ENCODE measurements at places on chromosomes 2 and 18.

- DNase-seq = no peak
Measured at GRCh38 chr2:66101206-66101605, 333.7 kb upstream of the MEIS1 start.

GRCh38 chr2:112582314-112582746, 2.1 kb upstream of the CHCHD5 start:
- DNase-seq = no peak

DNA sequence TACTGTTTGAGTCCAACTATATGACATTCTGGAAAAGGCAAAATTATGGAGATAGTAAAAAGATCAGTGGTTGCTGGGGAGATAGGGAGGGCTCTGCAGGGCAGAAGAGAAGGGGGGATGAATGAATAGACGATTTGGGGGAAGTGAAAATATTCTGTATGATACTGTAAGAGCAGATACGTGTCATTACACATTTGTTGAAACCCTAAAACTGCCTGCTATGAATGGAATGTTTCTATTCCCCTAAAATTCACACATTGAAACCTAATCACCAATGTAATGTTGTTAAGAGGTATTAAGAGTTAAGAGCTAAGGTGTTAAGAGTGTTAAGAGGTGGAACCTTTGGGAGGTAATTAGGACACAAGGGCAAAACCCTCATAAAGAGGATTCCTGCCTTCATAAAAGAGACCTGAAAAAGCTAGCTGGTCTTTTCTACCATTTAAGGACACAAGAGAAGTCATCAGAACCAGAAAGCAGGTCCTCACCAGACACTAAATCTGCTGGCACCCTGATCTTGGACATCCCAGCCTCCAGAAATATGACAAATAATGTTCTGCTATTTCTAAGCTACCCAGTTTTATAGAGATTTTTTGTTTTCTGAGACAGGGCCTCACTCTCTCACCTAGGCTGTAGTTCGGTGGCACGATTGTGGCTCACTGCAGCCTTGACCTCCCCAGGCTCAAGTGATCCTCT, 76.2 kb downstream of the ATAD2B start:
- no peak for DNase-seq

- DNase-seq = no peak
Measured at GRCh38 chr18:22286585-22286984, 117.2 kb downstream of the GATA6 start.

- DNase-seq = no peak
Measured at GRCh38 chr2:95317123-95317500, 20.0 kb downstream of the KCNIP3 start.

GRCh38 chr2:229900012-229900411, 21.8 kb downstream of the TRIP12 start:
- no peak for DNase-seq

DNA sequence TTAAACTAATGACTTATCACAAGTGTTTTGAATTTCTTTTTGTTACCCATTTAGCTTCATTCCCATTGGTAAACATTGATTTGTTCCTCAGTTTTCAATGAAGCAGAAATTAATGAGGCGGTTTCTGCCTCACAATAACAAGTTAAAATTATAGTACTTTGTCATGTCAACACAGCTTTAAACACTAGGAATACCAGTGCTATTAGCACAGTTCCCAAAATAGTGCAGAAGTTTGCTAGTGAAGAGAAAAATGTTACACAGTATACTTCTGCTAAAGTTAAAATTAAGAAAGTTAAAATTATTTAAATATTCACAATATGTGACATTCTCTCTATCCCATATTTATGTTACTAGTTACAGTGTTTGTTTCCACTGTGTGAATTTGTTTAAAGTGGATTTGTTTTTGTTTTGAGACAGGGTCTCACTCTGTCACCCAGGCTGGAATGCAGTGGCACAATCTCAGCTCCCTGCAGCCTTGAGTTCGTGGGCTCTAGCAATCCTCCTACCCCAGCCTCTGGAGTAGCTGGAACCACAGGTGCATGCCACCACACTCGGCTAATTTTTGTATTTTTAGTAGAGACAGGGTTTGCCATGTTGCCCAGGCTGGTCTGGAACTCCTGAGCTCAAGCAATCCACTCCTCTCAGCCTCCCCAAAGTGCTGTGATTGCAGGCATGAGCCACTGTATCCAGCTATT, 3.8 kb upstream of the CHN1 start:
- DNase-seq = no peak

DNA sequence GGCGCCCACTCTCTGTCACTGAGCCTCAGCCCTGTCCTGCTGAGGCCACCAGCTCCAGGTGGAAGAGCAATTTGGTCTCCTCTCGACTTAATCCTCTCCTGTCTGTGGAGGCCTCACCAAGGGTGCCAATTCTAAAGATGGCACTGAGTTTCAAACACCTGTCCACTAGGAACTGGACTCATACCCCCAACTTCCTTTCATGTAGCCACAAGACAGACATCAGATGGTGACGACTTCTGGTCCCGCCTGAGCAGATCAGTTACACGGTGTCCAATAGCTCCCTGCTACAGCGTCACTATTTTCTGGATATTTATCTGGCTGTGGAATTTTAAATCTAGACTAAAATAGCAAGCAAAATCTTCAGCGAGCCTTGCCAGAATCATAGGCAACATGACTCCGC, 24.5 kb upstream of the SP5 start:
- no peak for DNase-seq

DNA sequence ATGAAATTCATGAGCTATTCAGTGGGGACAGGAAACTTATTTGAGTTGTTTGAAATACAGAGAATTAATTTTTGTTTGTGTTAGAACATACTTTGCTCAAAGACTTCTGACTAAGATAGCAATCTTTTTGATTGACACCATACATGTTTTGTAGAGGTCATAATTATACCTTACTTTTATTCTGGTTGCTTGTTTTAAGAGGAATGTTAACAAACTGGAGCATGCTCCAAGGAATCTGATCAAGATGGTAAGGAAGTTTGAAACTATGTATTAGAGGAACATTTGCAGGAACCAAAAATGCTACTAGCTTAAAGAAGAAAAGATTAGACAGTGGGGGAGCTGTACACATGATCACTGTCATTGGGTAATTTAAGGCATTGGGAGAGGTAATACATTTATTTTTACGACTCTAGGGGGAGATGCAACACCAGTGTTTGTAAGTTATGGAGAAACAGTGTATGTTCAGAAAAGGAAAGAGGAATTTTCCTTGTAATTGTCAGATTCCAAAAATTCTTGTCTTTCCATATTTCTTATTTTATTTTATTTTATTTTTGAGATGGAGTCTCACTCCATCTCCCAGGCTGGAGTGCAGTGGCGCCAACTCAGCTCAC, 8.0 kb downstream of the AGFG1 start:
- no peak for DNase-seq

- no peak for DNase-seq
Measured at GRCh38 chr18:63451799-63452660, 24.7 kb upstream of the SERPINB5 start.

GRCh38 chr2:18797133-18797845, 207.9 kb upstream of the NT5C1B start:
- no peak for DNase-seq

DNA sequence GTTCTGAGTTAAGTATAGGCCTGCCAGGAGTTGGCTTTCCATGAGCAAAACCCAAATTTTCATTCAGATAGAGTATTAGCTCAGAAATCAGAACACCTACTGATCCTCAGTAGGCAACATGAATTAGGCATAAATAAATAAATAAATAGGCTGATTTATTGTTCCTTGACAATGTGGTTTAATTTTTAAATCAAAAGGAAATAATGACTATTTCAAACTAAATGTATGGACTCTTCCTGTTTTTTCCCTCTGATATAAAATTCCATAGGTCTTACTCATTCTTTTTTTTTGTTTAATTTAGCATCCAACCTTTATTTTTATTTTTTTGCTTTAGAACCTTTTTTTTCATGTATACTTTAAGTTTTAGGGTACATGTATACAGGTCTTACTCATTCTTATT, 140.2 kb upstream of the ITGA6 start:
- DNase-seq = no peak

GRCh38 chr2:11680182-11680900, 10.3 kb upstream of the NTSR2 start:
- no peak for DNase-seq

DNA sequence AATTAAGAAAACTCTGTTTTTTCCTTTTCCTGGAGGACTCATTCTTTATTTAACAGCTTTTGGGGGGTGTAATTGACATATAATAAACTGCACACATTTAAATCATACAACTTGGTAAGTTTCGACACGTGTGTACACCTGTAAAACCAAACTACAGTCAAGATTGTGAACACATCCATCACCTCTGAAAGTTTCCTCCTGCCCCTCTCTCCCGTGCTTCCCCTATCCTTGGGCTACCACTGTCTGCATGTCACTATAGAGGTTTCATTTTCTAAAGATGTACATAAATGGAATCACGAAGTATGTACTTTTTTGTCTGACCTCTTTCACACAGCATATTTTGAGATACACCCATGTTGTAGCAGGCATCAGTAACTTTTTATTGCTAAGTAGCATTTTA, 100.0 kb downstream of the BIN1 start:
- no peak for DNase-seq

GRCh38 chr2:195168369-195168768, 488.7 kb upstream of the SLC39A10 start:
- no peak for DNase-seq

DNA sequence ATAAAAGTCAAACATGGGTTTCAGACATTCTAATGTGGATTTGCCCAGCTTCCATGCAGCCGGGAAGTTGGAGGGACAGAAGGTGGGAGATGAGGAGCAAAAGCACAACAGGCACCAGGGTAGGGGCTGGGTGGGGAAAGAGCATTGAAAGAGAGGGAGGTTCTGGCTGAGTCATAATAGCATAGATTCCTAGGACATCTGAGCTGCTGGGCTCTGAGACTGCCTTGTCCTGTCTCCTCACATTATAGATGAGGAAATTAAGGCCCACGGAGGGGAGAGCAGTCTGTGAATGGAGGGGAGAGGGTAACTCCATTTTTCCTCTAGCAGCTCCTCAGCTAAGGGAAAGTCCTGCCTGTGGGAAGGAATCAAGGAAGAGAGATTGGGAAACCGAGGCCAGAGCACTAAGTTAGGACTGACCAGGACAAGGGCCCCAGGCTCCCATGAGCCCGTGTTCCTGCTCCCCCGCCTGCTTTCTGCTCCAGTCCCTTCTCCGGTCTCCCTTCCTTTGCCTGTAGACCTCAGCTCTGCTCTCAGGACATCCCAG, 26.2 kb downstream of the SH2D6 start:
- DNase-seq = no peak

DNA sequence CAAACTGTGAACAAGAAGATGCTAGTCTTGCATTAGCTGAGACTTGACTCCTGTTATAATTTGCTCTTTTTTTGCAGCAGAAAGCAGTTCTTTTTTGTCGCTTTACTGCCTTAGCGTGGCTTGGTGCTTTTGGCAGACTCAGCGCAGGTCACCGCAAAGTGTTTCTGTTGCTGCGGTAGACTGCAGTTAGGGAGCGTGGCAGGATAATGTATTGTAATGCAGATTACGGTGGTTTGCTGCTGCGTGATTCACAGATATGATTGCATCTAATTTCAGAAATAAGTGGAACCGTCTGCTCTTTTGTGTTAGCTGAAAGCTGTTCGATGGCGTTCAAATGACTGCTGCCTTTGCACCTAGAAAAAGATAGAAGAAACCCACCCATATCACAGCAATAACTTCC, 131.6 kb upstream of the SATB2 start:
- no peak for DNase-seq

DNA sequence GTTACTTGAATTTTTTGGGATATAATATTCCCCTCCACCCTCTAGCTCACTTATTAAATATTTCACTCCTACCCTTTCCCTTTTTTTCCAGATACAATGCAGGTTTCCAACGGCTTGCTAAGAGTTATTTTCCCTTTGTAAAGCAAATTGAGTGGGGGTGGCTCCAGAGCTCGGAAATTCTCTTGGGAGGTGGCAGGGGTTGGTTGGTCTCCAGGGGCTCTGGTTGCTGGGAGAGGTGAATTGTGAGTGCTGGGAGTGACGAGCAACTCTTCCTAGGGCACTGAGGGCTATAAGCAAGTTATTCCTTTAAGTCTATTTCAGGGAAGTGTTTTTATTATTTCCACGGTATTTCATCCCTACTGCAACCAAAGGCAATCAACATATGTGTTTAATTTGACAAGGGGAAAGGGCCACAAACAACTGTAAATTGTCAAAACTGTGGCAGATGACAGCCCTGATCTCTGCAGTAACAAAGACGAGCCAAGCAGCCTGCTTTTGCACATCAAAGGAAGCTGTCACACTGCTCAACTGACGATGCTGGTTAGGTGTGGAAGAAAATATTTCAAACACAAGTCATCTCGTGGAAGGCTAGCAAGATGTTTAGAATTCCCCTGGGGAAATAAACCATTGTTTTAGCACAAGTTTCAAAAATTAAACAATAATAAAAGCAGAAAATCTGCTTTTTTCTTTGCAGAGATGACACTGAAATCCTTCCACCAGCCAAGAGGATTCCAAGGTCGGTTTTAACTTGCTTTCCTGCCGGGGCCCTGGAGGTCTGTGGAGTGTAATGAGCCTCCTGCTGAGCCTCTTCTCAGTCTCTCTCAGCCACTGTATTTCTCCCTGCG, 34.8 kb upstream of the ASXL2 start:
- no peak for DNase-seq

- no peak for DNase-seq
Measured at GRCh38 chr2:84201158-84201557, 257.9 kb downstream of the SUCLG1 start.

GRCh38 chr2:100783987-100784386, 36.0 kb upstream of the NPAS2 start:
- no peak for DNase-seq

- DNase-seq = no peak
Measured at GRCh38 chr2:178219247-178219646, 24.9 kb downstream of the OSBPL6 start.

- no peak for DNase-seq
Measured at GRCh38 chr2:142031656-142032055, 99.2 kb downstream of the LRP1B start.

DNA sequence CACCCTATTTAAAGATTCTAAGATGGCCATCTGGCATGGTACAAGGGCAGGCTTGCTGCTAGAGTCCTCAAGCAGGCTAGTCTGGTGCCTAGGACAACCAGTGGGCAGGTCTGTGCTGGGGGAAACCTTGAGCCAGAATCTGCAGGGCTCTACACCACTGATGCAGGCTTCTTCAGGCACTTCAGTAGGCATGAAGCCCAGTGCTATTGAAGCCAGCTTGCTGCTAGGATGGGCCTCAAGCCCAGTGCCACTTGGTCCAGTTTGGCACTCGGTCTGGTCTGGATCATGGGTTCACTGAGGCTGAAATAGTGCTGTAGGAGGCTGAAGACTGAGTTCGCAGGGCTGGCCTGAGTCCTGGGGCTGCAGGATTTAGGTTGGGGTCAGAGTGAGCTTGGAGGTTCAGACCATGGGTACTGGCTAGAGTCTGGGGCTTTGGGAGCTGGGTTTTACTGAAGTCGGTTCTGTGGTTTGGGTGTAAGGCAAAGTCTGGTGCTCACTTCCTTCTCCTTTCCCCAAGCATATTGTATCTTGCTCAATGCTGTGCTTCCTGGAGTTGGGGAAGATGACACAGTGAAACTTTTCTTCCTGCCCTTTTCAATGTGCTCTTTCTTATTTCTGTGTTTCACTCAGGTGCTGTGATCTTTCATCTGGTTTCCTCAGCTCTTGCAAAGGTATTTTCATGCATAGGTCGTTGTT, 41.2 kb downstream of the SP100 start:
- no peak for DNase-seq
